ENCODE measurements at places on chromosomes 2 and 18.

DNA sequence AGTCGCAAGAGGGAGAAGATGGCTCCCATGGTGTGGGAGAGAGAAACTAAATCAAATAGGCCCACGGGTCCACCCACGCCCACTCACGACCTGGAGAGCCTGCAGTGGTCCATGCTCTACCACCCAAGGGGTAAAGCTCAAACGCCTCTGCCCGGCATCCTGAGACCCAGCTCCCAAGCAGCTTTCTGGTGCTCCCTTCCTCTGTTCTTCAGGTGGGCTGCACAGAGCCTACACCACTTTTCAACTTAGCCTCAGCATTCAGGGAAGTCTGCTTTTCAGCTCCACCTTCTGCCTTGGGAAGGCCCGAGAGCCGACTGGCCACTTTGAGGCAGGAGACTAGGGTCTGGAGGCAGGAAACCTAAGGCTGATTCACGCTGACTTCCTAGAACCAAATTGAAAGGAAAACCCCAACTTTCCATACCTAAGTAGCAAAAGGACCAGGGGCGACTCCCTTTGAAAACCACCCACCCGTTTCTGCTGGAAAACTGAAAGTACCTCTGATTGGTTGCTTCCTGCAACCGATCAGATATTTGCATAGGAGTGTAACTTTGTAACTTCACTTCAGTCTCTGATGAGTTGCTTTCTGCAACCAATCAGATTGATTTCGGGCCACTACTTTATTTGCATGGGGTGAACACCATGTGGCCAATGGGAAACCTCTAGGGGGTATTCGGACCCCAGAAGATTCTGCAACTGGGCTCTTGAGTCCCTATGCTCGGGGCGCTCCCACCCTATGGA, 26.8 kb upstream of the SPATA3 start:
- DNase-seq: no peak

GRCh38 chr2:18104595-18105224, 226.2 kb downstream of the KCNS3 start:
- DNase-seq: no peak

- no peak for DNase-seq
Observed at GRCh38 chr2:64153811-64154210, 9.6 kb upstream of the PELI1 start.

DNA sequence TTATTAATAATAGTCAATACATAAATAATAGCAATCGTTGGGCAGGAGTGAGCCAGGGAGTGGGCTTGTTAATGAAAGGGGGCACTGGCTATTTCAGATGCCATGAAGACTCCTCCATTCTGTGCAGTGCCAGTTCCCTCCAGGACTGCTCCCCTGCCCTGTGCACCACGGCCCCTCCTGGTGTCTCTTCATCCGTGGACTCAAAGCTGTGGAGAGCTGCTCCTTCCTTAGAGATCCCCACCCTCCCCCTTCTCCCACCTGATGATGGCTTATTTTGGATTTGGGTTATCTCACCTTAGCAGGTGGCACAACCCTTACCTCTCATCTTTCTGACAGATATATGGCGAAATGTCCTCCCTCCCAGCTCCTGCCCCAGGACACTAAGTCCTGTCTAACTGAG, 3.1 kb upstream of the CELF4 start:
- DNase-seq: no peak

GRCh38 chr2:228018311-228018710, 146.9 kb downstream of the DAW1 start:
- no peak for DNase-seq

- no peak for DNase-seq
Observed at GRCh38 chr2:10220045-10220901, 82.4 kb upstream of the HPCAL1 start.

GRCh38 chr2:210503725-210504191, 27.2 kb upstream of the LANCL1 start:
- DNase-seq: no peak

DNA sequence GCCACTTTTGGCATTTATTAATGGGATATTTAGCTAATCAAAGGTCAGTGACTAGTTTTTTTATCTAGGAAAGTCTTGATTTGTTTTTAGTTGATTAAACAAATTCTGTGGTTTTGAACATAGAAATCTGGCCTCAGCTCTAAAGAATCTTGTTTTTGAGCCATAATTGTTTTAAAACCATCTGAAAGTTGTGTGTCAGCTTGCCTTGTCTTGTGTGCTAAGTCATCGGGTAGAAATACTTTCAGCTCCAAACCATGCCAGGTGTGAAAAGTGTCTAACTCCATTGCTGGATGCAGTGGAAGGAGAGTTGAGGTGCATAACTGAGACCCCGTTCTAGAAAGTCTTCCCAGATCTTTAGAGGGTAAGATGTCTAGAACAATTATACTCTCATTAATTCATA, 22.7 kb downstream of the FARP2 start:
- DNase-seq: no peak
